ENCODE measurements at places on chromosomes 2 and 18.

GRCh38 chr2:233349005-233349998 lies 5.0 kb upstream of the DGKD start:
- no peak for DNase-seq

DNA sequence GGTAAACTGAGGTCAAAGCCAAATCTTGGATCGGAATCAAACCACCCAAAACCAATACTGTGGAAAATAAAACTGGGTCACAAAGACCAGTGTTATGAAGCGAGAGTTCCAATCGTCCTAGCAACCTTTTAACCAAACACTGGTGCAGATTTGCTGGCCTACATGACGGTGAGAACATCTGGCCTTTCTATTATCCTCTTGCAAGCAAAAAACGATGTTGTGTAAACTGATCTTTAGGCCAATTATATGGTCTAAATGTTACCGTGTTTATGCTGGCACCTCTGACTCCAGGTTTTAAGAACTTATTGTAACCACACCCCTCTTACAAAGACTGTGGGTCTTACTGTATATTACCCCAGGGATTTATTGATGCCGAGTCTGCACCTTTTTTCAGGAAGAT lies 145.9 kb downstream of the GFPT1 start:
- no peak for DNase-seq

DNA sequence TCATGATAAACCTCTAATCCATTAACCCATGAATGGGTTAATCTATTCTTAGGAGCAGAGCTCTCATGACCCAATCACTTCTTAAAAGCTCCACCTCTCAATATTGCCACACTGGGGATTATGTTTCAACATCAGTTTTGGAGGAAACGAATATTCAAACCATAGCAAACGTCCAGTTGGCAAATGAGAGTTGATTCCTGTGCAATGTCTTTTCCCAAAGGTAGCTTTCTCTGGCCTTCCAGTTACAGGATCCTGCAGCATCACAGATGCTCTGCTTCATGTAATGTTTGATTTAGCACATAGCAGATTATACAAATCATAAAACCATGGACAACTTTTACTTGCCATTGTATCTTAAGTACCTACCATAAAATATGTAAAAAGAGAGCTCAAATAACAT lies 481.0 kb downstream of the TNS1 start:
- DNase-seq, result no peak

GRCh38 chr18:27136208-27136535 lies 48.9 kb downstream of the CHST9 start:
- DNase-seq, result no peak

DNA sequence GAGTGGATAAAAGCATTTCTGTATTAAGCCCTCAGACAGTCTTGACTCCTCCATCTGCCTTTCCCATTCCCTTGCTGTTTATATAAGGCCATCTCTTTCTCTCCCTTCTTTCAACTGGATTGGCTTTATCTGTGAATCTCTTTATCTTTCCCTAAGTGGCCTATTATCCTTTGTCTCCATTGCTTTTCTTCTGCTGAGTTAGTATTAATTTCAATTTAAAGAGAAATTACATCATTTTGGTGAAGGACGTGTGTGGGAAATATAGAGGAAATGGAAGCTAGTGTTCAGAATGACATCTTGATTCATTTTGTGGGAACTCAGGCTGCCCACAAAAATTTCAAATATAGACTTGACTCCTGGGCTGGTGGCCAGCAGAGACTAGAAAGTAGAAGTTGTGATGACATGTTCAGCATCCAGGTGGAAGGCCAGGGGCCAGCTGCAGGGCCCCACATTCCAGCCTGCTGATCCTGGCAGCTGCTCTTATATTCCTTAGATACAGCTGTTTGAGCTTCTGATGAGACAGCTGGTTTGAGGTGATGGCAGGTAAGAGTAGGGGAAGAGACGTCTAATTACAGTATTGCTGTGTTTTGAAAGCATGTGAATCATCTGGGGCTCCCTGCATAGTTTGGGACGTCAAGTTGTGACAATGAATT lies 52.3 kb downstream of the DIS3L2 start:
- no peak for DNase-seq

DNA sequence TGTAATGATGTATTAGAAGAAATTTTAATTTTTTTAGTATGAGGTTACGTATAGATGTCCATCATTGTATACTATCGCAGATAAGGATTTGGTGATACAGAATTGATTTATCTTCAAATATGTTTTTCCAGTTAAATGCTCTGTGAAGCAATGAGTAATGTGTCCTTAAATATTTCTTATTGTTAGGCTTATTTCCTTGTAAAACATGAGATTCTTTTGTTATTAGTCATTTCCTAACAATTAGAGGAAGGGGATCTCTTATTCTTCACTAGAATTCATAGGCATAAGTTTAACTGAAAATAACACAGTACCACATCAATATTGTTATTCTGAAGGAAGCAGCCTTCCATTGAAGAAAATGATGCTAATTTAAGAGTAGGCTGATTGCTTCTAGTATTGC lies 15.5 kb upstream of the OTX1 start:
- DNase-seq, result no peak

DNA sequence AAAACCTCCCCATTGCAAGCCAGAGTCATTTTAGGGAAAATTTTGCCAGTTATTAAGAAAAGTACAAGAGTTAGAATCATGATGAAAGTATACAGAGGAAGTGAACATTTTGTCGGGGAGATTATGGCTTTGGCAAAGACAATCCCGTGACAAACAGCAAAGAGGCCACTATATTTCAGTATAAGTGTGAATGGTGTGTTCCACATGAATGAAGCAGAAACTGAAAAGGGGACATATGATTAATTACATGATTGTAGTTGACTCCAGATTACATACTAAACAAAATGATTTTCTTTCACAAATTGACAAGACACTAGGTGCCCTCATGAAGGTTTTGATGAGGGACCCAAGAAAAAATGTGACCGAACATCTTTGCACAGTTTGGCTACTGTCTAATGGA lies 42.0 kb downstream of the SP140 start:
- no peak for DNase-seq

All from CD4-positive, alpha-beta T cell treated with Interleukin-4 for 4 hours (primary cell).